Tibial nerve (tissue), 4 donors: ENCODE measurements at places on chromosomes 16 and 17. TPM values are rescaled to one million over a fixed set of nuclear protein-coding genes. Genes with fewer than 3 reads are reported as not detected.

DNA sequence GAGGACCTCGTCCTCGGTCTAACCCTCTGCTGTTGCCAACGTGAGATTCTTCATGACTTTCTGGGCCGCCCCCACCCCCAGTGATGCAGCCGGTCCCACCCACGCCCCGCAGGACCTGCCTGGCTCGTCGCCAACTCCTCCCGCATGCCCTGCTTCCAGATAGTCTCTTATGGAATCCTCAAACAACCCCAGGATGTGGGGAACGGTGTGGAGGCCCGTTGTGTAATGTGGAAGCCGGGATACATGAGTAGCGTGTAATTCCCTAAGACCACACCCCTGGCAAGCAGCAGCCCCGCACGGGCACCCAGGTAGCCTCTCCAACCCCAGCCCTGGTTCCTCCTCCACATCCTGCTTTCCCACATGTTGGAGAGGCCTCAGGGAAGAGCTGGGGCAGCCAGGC, 275.9 kb downstream of the C16orf95 start:
- H3K27me3 ChIP-seq = no peaks in the 10 kb centered on the region
- H3K36me3 ChIP-seq = no peaks in the 10 kb centered on the region
- no peak overlapping the region for H3K4me3 ChIP-seq
- no peak for DNase-seq

Gene SLC13A5
- total RNA-seq = not detected

DNA sequence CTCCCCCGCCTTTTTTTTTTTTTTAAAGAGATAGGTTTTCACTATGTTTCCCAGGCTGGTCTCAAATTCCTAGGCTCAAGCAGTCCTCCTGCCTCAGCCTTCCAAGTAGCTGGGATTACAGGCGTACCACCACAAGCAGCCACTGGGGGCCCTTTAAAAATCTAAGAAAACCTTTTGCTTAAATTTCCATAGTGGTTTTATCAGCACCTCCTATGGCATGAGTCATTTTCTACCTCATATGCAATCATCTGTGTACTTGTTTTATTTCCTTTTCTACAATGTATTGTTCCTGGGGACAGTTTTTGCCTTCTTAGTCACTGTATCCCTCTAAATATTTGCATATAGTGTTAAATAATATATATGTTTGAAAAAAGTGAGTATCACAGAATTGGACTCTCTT, 29.2 kb downstream of the GNA13 start:
- H3K36me3 ChIP-seq = no peaks in the 10 kb centered on the region
- H3K4me1 ChIP-seq = peaks cover 54% of the 10 kb centered on the region
- no peak for DNase-seq
- H3K27me3 ChIP-seq = no peaks in the 10 kb centered on the region
- no peak overlapping the region for H3K4me3 ChIP-seq

- H3K36me3 ChIP-seq = no peaks in the 10 kb centered on the region
- no peaks in the 10 kb centered on the region for H3K27me3 ChIP-seq
- H3K4me3 ChIP-seq = no peak overlapping the region
- DNase-seq = no peak
Observed at GRCh38 chr17:71496552-71496951, 624.3 kb upstream of the SOX9 start.

Gene NPIPA7
- not detected for total RNA-seq

DNA sequence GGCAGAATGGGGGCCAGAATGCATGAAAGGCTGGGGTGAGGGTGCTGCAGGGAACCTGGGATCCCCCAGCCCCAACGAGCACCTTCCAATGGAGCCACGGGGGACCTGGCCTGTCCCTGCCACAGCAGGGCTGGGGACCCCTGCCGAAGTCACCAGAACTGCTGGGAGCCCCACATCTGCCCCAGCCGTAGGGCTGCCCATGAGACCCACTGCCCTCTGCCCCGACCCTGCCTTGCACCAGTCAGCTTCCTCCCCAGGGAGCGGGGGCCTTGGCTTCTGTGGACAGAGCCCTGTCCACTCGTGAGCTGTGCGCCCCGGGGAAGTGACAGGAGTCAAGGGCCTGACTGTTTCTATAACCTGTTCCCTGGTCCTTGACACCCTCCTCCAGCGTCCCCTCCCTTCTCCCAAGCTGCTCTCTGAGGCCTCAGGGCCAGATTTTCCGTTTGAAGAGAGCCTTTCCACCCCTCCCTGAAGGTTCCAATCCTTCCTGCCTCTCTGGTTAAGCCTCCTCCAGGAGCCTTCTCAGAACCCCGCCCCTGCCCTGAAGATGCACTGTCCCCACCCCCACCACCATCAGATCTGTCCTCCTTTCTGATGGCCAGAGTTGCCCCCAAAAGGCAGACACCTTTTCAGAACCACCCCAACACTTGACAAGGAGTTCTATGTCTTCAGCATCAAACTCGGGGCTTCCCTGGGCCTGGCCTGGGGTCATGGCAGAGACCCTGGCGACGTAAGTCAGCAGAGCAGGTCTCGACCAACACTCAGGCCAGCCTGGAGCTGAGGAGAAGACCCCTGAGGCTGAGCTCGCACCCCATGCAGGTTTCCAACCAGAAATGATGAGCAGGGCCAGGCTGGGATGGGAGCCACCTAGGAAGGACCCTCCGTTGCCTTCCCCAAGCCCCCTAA, 10.7 kb upstream of the PRR29 start:
- no peak for DNase-seq
- H3K27ac ChIP-seq = no peak overlapping the region
- peaks cover 16% of the 10 kb centered on the region for H3K4me1 ChIP-seq
- no peaks in the 10 kb centered on the region for H3K27me3 ChIP-seq

DNA sequence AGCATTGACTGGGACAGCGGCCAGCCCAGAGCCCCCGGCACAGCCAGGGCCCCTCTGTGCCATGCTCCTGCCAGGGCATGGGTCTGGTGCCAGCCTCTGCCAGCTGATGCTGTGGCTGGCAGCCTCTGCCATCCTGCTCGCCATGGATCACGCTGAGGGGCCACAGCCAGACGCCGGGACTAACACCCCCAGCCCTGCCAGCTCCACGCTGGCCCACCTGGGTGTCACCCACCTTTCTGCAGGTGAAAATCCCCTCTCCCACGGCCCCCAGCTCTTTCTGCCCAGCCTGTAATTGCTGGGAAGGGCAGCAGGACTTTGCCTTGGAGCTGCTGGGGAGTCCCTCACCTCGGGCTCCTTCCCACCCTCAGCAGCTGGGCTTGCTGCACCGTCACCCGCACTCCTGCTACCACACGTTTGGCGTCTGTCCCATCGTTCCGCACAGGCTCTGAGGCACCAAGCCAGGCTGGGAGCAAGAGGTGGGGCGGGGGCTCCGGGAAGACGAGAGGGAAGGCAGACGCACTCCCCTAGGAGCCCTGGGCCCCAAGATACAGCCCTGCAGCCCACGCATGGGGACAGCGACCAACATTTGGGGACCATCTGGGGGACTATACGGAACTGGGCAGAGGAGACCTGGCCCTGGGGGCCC, 42.0 kb upstream of the ACSF3 start:
- peaks cover 83% of the 10 kb centered on the region for H3K27me3 ChIP-seq
- no peak for DNase-seq
- H3K27ac ChIP-seq = no peak overlapping the region
- H3K4me3 ChIP-seq = no peak overlapping the region
- H3K36me3 ChIP-seq = no peaks in the 10 kb centered on the region
